ENCODE measurements at places on chromosomes 1 and 21. TPM values are rescaled to one million over a fixed set of nuclear protein-coding genes. Genes with fewer than 3 reads are reported as not detected.

Gene PRELP
- 0.34 TPM for total RNA-seq

Gene ST6GALNAC3
- total RNA-seq: 23.6 TPM

- DNase-seq: peak; percentile 71
Measured at GRCh38 chr1:28104866-28105467, 16.6 kb upstream of the EYA3 start.

Gene NR1I3
- total RNA-seq: not detected
